ENCODE measurements at places on chromosomes 4 and X.

GRCh38 chrX:107658660-107659059, 30.4 kb downstream of the PRPS1 start:
- no peak for DNase-seq

- DNase-seq, result no peak
Observed at GRCh38 chr4:15373363-15373762, 54.5 kb upstream of the C1QTNF7 start.

DNA sequence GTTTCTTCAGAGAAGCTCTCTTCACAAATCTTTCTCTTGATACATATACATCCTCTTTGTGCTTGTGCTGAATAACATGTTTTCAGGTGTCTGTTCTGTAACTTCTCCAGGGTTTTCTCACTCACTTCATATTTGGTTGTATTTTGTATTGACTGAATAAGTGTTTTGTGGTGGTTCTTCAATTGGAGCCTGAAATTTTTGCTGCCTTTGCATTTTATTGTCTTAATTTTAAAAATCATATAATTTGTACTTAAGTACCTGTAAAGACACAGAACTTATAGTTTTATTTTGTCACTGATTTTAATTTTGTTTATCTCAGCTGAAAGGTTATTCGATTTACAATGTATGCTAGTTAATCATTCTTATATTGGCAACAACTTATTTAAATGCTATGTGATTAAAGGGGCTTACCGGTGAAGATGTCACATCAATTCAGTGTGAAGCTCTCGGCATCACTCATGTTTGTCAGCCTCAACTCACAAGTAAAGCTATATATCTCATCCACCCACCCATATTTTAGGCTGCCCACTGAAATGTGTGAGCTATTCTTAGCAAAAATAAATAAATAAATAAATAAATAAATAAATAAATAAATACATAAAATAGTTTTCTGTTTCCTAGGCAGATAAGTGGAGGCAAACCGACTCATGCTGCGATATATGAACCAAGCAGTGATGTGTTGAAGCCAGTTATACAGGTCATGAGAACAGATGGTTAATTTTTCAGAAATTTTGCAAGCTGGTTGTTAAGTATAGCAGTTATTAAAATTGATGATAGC, 76.4 kb upstream of the FSTL5 start:
- DNase-seq, result no peak

DNA sequence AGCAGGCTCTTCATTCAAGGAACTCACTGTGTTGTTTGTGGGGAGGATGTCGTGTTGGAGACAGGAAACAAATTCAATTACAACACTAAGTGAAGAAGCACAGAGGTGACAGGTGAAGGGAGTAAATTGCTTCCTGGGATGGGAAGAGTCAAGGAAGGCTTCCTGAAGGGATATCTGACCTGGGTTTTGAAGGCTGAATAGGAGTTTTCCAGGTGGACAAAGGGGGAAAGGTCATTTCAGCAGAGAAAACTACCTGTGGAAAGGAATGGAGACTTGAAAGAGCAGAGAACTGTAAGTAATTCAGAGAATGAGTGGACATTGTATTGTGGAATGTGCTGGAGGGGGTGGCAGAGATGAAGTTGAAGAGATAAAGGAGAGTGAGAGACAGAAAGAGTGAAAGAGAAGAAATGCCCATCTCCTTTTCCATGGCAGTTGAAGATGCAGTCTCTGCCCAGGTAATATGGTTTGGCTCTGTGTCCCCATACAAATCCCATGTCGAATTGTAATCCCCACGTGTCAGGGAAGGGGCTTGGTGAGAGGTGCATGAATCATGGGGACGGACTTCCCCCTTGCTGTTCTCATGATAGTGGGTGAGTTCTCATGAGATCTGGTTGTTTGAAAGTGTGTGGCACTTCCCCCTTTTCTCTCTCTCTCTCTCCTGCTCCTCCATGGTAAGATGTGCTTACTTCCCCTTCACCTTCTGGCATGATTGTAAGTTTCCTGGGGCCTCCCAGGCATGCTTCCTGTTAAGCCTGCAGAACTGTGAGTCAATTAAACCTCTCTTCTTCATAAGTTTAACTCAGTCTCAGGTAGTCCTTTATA, 205.7 kb upstream of the BCOR start:
- DNase-seq, result no peak

DNA sequence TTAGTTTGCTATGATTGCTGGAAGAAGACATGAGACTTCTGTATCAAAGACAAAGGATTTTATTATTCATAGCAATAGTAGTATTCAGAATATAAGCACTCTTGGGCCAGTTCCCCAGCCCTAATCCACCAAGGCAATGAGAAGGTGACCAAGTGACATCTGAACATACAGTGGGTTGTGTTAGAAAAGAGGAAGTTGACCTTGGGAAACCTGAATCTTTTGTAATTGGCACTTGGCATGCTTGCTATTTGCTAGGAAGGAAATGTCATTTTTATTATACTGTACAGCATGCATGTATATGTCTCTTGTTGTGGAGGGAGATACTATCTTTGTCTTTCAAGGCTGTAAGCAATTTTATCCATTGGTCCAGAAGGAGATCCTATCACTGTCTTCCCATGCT, 216.1 kb upstream of the FAT1 start:
- DNase-seq, result no peak
